AG20443 (cell line): ENCODE measurements at places on chromosomes 1 and 21.

GRCh38 chr1:147492207-147492606 is 49.1 kb upstream of the BCL9 start:
- no peak for DNase-seq

- DNase-seq, result no peak
Measured at GRCh38 chr21:33388188-33388587, 15.0 kb upstream of the IFNGR2 start.

- DNase-seq, result no peak
Measured at GRCh38 chr1:181075766-181076350, 12.6 kb upstream of the IER5 start.

- no peak for DNase-seq
Measured at GRCh38 chr1:156646738-156647211, 4.9 kb downstream of the BCAN start.

GRCh38 chr1:228552596-228553176 is 65.5 kb downstream of the RNF187 start:
- DNase-seq, result no peak

GRCh38 chr1:37424523-37424922 is 49.9 kb upstream of the ZC3H12A start:
- no peak for DNase-seq

DNA sequence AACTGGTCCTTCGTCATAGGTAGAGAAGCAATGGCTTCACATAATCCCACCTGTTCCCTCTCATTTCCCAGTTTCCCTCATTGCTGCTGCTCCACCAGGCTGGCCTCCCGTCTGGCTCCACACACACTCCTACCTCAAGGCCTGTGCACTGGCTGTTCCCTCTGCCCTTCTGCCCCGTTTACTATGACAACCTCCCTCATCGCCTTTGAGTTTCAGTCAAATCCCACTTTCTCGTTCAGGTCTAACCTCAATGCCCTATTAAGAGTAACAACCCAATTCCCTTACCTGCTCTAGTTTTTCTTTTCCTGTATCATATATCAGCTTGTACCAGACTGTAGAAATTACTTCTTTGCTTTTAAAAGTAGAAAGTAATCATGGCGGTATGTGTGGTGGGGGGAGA is 589.7 kb downstream of the SMYD3 start:
- DNase-seq, result no peak

DNA sequence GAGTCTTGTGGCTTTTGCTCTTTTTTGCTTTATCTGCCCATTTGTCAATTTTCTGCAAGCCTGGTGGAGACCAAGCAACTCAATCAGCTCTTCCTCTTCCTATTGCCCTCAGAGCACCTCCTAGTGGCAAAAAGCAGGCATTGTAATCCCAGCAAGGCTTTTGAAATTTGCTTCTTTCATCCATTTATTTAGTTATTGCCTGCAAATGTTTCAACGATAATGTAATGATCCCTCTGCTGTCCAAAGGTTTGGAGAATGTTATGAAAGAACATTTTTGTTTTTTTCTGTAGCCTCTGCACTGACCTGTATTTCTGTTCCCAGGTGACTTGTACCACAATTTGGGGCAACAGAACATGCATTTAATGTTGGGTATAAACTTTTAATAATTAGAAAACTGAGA is 127.8 kb downstream of the GABPA start:
- DNase-seq, result no peak

DNA sequence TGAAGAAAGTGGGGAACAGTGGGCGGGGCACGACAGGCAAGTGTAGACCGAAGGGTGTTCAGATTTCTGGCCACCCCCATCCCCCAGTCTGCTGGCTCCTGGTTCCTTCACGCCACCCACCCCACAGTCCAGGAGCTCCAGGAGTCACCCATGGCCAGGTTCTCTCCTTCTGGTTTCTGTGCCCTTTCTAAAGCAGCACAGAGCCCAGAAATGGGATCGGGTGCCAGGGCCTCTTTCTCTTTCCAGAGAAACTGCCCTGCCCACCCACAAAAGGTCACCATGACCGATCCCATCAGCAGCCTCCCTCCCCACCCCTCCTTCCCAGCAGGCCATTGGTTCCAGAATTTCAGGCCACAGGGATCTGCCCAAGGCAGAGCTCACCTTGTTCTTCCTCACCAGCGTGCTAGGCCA is 3.2 kb upstream of the CELSR2 start:
- no peak for DNase-seq

GRCh38 chr1:20187813-20188454 is 1.6 kb upstream of the PLA2G2C start:
- no peak for DNase-seq

DNA sequence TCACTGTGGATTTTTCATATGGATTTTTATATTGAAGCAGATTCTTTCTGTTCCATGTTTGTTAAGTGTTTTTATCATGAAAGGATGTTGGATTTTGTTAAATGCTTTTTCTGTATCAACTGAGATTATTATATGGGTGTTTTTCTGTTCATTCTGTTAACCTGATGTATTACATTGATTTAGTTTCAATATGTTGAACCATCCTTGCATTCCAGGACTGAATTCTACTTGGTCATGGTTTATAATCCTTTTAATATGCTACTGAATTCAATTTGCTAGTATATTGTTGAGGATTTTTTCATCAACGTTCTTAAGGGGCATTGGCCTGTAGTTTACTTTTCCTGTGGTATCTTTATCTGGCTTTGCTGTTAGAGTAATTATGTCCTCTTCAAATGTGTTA is 55.8 kb downstream of the CCDC30 start:
- no peak for DNase-seq

GRCh38 chr1:225329041-225329440 is 98.8 kb downstream of the LBR start:
- no peak for DNase-seq

GRCh38 chr1:148264374-148265276 is 112.5 kb upstream of the NBPF11 start:
- peak; percentile 8 for DNase-seq

- DNase-seq, result no peak
Measured at GRCh38 chr1:93641527-93641926, 40.1 kb downstream of the BCAR3 start.

GRCh38 chr1:18989176-18989799 is 32.8 kb upstream of the IFFO2 start:
- no peak for DNase-seq

DNA sequence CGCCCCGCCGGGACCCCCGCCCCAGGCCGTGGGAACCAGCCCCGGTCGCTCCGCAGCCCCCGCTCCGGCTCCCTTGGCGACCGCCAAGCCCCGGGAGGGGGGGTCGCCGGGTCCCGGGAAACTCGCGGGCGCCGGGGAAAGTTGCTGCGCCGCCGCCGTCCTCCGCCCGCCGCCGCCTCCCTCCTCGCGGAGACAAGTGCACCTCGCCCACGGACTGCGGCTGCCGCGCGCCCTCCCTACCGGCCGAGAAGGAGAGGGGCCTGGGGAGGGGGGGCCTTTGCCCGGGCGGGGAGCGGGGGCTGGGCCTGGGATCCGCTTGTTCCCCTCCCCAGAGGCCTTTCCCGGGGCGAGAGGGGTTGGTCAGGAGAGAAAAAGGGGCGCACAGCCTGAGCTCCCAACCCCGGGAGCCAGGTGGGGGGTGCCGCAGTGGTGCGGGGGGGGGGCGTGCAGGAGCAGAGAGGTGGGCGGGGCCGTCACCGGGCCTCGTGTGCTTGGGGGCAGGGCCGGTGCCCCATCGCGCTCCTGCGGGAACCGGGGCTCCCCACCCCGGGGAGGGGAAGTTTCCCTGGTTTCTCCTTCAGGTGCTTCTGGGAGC is 592 bp downstream of the AGRN start:
- peak; percentile 27 for DNase-seq

GRCh38 chr1:82612986-82613385 is 812.3 kb downstream of the ADGRL2 start:
- no peak for DNase-seq

DNA sequence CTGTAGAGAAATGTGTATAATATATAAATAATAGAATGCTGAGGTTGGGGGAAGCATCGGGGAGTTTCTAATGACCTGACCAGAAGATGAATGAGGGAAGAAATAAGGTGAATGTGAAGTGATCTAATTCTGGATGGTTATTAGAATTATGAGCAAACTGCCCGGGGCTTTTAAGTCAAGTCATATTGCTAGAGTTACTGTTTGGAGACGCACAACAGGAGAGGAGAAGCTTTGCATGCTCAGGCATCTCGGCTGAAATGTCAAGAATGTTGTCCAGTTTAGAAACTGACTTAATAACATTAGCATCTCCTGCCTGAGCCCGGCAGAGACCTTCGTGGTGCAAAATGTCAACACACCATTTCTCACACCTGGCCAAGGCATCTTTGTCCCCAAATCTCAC is 119.1 kb downstream of the RRAGC start:
- no peak for DNase-seq

DNA sequence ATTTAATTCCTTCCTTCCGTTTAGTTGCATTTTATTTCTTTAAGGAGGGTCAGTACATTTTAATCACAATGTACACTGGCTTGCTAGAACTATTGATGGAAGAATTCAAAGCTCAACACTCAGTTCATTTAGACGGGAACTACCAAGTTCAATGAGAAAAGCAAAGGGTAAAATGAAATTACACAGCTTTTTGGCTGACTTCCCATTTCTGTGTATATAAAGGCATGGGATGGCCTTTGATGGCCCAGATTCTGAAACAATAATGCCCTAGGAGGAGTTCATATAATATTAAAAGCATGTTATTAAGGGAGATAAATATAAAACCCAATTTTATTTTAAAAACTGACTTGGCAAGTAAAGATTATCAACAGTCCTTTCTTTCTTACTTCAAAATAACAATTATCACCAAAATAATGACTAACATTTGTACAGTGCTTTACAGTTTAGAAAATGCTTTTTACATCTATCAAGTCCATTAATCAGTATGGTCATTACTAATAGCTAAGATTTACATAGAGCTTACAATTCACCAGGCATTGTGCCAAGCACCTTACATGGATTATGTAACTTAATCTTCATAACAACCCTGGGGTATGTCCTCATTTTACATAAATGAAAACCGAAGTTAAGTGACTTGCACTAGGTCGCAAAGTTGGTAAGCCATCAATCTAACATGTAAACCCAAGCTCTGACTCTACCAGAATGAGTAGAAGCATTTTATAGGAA is 402.4 kb downstream of the OMA1 start:
- DNase-seq, result no peak

- DNase-seq, result peak; percentile 61
Measured at GRCh38 chr1:101253976-101254674, 17.3 kb downstream of the S1PR1 start.

GRCh38 chr1:177384461-177384860 is 213.7 kb downstream of the BRINP2 start:
- DNase-seq, result peak; percentile 19

GRCh38 chr21:38850277-38850951 is 44.7 kb downstream of the ETS2 start:
- no peak for DNase-seq

DNA sequence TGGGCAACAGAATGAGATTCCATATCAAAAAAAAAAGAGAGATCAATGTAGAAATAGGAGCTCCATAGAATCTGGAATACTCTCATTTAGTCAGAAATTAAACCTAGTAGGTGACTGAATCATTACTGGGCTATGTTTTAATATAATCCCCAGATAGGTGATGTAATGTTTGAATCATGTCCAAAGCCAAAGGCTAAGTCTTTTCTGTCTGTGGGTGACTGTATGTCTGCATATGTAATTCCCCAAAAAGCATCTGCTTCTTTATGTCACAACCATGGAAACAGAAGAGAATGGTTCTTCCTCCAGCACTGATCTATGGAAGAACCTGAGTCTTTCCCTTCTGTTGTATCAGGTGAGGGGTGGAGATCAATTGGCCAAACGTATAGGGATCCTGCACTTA is 5.8 kb downstream of the LAMC2 start:
- peak; percentile 61 for DNase-seq

GRCh38 chr1:187157552-187157951 is 328.8 kb downstream of the PLA2G4A start:
- DNase-seq, result no peak

DNA sequence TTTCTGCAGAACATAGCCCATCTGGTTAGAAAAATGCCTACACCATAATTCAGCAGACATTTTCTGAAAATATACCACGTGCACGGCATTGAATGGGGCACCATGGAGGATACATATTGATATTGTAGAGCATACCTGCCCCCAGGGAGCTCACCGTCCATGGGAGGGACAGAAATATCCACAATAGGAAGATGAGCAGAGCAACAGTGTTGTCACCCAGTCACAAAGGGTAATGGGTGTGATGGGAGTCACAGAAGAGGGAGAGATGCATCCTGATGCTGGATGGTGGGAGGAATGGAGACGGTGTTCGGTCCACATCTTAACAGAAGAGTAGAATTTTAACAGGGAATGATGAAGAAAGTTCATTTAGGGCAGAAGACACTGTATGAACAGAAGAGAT is 51.4 kb downstream of the ATP1A1 start:
- DNase-seq, result no peak

GRCh38 chr1:99122039-99122438 is 117.4 kb upstream of the PLPPR5 start:
- DNase-seq, result no peak

DNA sequence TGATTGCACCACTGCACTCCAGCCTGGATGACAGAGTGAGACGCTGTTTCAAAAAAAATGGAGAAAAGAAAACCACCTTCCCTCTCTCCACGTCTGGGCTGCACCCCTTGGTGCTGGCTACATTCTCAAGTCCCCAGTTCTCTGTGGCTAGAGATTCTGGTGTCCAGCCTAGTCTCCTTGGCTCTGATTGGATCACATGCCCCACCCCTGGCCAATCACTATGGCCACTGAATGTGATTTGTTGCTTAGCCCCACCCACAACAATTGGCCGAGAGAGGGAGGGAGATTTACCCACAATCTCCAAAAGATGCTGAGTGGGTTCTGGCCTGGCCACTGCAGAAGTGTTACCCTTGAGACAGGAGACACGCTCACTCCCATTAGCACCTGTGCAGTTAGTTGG is 39.4 kb downstream of the FHAD1 start:
- DNase-seq, result no peak

GRCh38 chr1:28548318-28548717 is 4.6 kb upstream of the TRNAU1AP start:
- DNase-seq, result no peak

GRCh38 chr1:63825111-63825510 is 51.3 kb downstream of the ROR1 start:
- DNase-seq, result no peak

- DNase-seq, result no peak
Measured at GRCh38 chr1:245776139-245776538, 621.4 kb downstream of the KIF26B start.

DNA sequence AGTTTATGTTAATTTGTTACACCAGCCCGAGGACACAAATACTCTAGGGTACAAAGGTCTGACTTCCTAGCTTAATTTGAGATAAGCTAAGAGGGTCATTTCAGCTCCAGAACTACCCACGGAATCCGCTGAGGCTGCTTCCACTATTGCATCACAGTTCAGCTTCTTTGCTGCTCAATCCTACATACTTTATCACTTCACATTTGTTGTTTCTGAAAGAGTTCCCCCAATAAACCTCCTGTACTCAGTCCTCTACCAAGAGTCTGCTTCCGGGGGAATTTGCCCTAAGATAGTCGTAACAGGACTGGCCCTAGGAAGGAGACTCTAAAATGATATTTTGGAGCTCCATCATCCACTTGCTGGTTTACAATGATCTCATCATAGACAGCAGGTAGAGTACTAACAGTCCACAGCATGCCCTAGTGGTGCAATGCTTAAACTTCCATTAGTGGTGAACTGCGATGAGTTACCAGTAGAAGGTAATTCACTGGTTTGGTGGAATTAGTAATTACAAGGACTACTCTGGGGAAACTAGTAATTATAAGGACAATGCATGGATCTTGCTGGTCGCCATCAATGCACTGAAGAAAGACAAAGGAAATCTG is 229.3 kb downstream of the USH2A start:
- no peak for DNase-seq

- no peak for DNase-seq
Measured at GRCh38 chr21:45408801-45409261, 3.9 kb downstream of the COL18A1 start.
